ENCODE measurements at places on chromosomes 6 and 20. TPM values are rescaled to one million over a fixed set of nuclear protein-coding genes. Genes with fewer than 3 reads are reported as not detected.

Gene PLCB4
- 3.4 TPM for total RNA-seq

GRCh38 chr6:13760307-13761304 is 49.0 kb upstream of the RANBP9 start:
- H3K4me3 ChIP-seq = no peak overlapping the region
- H3K4me1 ChIP-seq = no peaks in the 10 kb centered on the region
- DNase-seq = peak; percentile 22
- no peaks in the 10 kb centered on the region for H3K27me3 ChIP-seq
- no peak overlapping the region for H3K27ac ChIP-seq

- no peak overlapping the region for H3K4me3 ChIP-seq
- H3K4me1 ChIP-seq = no peaks in the 10 kb centered on the region
- H3K36me3 ChIP-seq = no peaks in the 10 kb centered on the region
Measured at GRCh38 chr6:148775161-148775560, 28.3 kb downstream of the UST start.

DNA sequence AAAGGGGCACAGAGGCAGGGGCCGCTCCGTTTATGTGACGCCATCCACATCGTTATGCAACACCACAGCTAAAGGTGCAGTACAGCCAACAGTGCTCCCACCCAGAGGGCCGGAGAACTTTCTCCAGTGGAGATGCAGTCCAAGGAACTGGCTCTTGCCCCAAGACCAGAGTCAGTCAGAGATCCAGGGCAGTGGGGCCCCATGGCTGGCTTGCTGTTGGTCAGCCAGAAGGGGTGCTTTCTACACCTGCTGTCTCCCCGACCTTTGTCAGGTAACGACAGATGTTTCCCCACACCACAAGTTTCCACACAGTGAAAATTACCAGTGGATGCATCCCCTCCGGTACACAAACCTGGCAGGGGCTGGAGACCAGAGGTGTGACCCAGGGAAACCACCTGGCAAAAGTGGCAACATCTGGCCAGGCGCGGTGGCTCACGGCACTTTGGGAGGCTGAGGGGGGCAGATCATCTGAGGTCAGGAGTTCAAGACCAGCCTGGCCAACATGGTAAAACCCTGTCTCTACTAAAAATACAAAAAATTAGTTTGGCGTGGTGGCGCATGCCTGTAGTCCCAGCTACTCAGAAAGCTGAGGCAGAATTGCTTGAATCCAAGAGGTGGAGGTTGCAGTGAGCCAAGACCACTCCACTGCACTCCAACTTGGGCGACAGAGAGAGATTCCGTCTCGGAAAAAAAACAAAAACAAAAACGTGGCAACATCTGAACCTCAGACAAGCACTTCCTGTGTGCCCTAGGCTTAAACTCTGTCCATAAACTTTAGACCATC is 34.9 kb downstream of the UBE2V1 start:
- no peaks in the 10 kb centered on the region for H3K27me3 ChIP-seq
- H3K36me3 ChIP-seq = no peaks in the 10 kb centered on the region
- no peak overlapping the region for H3K4me3 ChIP-seq

DNA sequence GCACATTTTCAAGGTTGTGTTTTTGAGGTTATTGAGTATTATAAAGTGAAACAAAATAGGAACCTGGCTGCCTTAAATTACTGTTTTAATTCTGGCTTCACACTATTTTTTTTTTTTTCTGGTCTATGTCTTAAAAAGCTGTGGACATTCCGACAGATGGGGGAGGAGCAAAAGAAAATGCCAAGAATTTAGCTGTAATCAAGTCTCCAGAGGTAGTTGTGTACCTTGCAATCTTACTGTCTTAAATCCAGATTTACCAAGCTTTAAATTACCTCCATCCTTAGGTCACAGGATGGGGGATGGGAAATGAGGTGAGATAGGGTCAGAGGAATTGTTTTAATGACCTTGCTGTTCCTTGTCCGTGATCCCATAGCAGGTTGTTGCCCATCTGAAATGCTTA is 182.8 kb downstream of the UTRN start:
- no peak overlapping the region for H3K4me3 ChIP-seq
- H3K4me1 ChIP-seq = no peaks in the 10 kb centered on the region
- H3K27ac ChIP-seq = no peak overlapping the region
- no peaks in the 10 kb centered on the region for H3K27me3 ChIP-seq
- peaks cover 9% of the 10 kb centered on the region for H3K36me3 ChIP-seq

GRCh38 chr6:84635081-84635761 is 129.2 kb downstream of the TBX18 start:
- no peaks in the 10 kb centered on the region for H3K27me3 ChIP-seq
- no peaks in the 10 kb centered on the region for H3K4me1 ChIP-seq
- no peak overlapping the region for H3K4me3 ChIP-seq

DNA sequence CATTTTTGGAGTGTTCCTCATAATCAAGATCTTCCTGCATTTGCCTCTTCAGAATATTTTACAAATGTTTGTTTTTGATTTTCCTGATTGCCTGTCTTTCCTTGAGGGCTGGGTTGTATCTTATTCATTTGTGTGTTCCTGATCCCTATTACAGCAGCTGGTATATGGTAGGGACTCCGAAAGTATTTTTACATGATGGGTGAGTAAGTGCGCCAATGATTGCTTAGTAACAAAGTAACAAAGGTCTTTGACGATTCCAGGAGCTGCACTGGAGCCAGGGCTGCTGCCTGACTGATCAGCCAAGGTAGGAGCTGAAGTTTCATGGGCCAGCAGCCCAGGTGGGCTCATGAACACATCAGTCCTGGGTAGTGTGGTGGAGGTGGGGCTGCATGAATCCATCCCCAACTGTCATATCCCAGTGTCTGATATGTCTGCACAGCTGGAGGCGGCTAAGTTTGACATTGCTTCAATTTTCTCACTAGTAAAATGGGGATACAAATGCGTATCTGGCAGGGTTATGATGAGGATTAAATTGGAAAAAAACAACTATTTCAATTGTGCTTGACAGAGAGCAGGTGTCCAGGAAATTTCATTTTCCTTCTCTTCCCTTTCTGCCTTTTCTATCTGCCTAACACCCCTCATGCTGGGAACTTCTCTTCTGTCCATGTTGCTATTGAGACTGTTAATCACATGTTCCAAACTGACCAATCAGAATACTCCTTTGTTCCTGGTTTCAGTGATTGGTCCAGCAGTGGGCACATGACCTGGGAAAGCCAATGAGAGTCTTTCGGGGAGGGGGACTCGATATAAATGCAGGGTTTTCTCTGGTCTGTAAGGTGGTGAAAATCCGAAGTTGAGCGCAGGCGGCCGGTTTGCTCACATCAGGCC is 90.7 kb downstream of the CDH26 start:
- no peak overlapping the region for H3K27ac ChIP-seq
- H3K4me1 ChIP-seq = peaks cover 28% of the 10 kb centered on the region
- DNase-seq = no peak
- no peaks in the 10 kb centered on the region for H3K27me3 ChIP-seq
- no peaks in the 10 kb centered on the region for H3K36me3 ChIP-seq

GRCh38 chr20:58271606-58272351 is 37.7 kb upstream of the RAB22A start:
- no peak for DNase-seq
- no peaks in the 10 kb centered on the region for H3K36me3 ChIP-seq
- H3K4me3 ChIP-seq = no peak overlapping the region
- no peak overlapping the region for H3K27ac ChIP-seq
- H3K27me3 ChIP-seq = no peaks in the 10 kb centered on the region
- H3K4me1 ChIP-seq = no peaks in the 10 kb centered on the region

GRCh38 chr6:41638002-41638934 is at the start of gene MDFI:
Gene MDFI (plus strand): TSS chr6:41638468. CDS start chr6:41638750, 282 bp downstream.
- peaks cover 6% of the 10 kb centered on the region for H3K4me1 ChIP-seq
- H3K27me3 ChIP-seq = peaks cover 47% of the 10 kb centered on the region
- no peak within 1 kb of the TSS for H3K27ac ChIP-seq

GRCh38 chr6:149323925-149324324 is 6.4 kb downstream of the TAB2 start:
- H3K27ac ChIP-seq = no peak overlapping the region
- no peaks in the 10 kb centered on the region for H3K36me3 ChIP-seq
- no peak for DNase-seq
- no peak overlapping the region for H3K4me3 ChIP-seq

DNA sequence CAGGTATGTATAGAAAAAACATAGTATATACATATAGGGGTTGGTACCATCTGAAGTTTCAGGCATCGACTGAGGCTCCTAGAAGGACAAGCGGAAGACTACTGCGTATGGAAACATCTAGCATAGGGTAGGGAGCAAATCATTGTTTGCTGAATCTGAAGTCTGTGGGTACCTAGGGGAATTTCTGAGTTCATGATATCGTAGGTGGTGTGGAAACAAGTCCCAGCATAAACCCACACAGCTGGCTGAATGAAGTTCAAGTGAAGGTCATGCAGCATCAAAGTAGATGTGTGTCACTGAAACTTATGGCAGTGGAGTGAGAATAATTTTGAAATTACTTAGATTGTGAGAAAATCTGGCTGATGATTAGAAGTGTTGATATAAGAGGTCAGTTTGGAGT is 39.4 kb downstream of the MAP7 start:
- no peaks in the 10 kb centered on the region for H3K36me3 ChIP-seq
- no peak for DNase-seq
- H3K4me1 ChIP-seq = no peaks in the 10 kb centered on the region
- no peak overlapping the region for H3K4me3 ChIP-seq

Data from gastrocnemius medialis (tissue), 4 donors.